Activated T-cell treated with anti-CD3 and anti-CD28 coated beads for 24 hours (primary cell): ENCODE measurements at places on chromosomes 3 and 15.

GRCh38 chr3:50278123-50278879, 586 bp upstream of the LSMEM2 start:
- no peak for DNase-seq

GRCh38 chr15:50778086-50778485, 12.6 kb upstream of the SPPL2A start:
- DNase-seq: no peak

GRCh38 chr3:196707566-196707965, 4.5 kb downstream of the CEP19 start:
- no peak for DNase-seq

GRCh38 chr3:158159714-158160113, 49.8 kb downstream of the RSRC1 start:
- no peak for DNase-seq

- DNase-seq: no peak
Observed at GRCh38 chr3:8575364-8576104, 69.1 kb downstream of the SSUH2 start.

- no peak for DNase-seq
Observed at GRCh38 chr3:97009427-97010019, 195.1 kb downstream of the EPHA6 start.

DNA sequence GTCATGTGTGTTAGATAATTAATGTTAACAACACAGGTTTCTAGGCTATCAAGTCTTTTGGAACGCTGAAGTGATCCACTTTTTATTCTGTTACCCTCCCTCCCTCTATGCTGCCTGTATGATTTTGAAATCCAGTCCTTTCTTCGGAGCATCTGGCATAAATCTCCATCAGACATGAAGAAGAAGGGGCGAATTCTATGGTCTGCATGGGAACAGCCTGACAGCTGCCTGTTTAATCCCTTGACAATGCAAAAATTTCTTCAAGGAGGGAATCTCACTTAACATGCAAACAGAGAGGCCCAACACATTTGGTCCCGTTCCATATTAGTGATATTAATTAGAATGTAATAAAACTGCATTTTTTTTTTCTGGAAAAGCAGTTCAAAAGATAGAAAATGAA, 145.2 kb downstream of the VGLL3 start:
- no peak for DNase-seq

DNA sequence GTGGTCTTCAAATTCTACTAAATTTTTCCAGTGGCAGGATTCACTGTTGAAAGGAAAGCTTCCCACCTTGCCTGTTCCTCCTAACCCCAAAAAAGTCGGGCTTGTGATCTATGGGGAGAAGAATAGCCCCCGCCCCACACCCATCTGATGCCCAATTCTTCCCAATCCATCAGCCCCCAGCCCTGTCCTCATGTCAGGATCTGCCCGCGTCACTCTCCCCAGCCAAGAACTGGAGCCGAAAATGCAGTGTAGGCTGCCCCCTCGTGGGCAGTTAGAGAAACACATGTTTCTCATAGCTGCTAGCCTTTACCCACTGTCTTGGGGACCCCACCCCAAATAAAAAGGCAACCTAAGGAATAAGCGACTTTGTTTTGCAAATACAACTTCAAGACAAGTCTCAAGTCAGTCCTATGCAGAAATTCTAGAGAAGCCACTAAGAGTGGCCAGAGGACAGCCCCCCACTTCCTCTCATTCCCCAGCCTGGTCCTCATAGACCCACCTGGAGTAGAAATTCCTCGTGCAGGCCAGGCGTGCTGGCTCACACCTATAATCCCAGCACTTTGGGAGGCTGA, 13.0 kb upstream of the CSK start:
- DNase-seq: no peak

DNA sequence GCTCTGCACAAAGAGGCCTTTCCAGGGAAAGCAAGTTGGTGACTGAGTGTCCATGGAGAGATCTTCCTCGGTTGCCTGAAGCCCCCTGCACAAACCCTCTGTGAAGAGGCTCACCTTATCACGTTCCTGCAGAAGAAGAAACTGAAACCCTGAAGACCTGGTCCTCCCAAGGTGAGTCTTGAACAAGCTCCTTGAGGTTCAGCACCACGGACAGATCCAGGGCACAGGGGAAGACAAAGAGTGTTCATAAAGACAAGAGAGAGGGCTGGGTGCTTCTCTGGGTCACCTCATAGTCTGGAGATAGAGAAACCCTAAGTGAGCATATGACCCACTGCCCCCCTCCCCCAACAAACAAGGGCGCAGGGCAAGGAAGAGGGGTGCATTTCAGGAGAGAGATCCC, 21.7 kb upstream of the TBC1D21 start:
- DNase-seq: no peak

DNA sequence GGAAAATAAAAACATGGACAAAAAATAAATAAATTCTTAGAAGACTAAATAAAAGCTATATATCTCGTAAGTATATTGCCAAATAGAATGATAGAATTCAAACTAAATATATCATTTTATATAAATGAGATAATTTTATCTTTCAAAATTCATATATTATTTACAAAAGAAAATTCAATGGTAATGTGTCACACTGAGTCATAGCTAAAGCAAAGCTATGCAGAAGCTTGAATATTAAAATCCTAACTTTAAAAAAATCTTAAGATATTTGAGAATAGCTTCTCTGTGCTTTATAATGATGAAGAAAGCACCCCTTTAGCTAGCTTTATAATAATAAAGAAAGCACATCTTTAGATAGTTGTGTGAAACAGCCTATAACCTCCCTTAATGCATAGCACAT, 1010.8 kb downstream of the OTOL1 start:
- no peak for DNase-seq

- no peak for DNase-seq
Observed at GRCh38 chr3:77191640-77192039, 151.7 kb downstream of the ROBO2 start.

DNA sequence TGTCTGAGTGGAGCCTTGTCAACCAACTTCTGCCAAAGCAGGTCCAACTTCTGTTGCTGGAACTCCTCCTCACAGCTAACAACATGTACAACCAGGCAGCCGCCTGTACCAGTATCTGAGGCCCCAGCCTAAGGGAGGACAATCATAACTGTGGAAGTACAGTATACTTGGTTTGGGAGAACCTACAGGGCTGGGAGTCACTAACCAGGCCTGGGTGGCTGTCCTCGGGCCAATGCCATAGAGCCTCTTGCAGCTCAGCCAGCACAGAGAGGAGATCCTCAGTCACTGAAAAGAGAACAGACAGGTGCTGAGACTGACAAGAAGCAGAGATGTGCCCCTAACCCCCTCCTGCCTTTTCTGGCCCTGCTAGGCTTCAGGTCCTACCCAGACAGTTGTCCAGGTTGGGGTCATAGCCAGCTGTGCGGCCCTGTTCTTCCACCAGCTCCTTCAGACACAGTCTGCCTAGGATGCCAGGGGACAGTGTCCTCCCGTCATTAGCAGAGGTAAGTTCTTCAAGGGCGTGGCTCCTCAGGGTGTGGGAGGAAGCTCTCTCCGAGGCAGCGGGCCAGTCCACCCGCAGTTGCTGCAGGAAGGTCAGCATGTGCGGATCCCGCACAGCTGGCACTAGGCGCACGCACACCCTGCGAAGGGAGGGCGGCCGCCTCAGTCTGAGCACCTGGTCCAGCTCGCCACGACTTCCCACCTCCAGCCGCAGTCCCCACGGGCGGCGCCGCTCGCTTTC, 980 bp downstream of the DALRD3 start:
- no peak for DNase-seq

GRCh38 chr3:97736928-97737327, 27.6 kb upstream of the ARL6 start:
- no peak for DNase-seq

DNA sequence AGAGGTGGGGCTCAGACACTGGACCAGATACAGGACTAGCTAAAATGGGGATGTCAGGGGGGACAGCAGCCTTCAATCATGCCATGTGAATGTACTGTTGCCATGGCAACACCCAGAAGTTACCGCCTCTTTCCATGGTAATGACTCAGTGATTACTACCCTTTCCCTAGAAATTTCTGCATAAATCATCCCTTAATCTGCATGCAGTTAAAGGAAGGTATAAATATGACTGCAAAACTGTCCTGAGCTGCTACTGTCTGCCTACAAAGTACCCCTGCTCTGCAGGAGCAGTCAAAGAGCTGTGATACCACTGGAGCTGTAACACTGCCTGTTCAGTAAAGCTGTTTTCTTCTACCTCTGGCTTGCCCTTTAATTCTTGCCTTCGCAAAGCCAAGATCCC, 168.2 kb downstream of the PEAK1 start:
- peak; percentile 4 for DNase-seq

DNA sequence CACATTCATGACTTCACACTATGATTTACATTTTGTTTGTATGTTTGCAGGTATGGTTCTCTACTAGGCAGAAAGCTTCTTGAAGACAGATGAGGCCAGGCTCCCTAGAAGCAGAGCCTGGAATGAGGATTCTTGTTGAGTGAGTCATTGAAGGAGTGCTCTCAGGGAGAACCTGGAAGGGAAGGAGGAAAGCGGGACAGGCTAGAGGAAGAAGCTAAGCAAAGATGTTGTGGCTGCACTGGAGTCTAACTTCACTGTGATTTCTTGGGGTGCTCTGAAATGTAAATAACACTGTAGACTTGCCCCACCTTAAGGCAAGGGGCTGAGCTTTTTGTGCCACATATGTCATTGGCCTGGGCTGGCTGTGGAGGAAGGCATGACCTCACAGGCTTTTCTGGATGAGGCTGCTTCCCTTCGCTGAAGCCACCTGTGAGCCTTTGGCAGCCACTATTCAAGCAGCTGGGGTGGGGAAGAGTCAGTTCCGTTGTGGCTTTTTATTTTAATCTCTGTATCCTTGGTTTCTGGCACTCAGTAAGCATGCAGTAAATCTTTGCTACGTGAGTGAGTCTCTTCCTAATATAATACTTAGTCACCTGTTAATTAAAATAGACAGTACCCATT, 307.3 kb downstream of the SV2B start:
- no peak for DNase-seq

DNA sequence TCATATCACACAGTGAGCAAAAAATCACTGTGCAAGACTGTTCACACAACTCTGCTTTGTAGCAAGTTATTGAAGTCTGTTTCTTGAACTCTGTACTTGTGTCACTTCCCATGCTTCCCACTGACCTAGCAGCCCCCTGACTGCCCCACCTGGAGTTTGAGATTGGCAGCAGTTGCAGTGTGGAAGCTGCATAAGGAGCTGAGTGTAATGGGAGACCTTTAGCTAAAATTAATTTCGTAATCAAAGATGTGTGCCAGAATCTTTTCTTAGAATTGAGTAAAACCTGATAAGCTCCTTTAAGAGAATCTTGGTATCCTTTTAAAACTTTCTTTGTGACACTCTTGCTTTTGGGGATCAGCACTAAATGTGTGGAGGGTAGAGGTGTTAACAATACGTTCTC, 42.8 kb downstream of the NKIRAS1 start:
- no peak for DNase-seq

DNA sequence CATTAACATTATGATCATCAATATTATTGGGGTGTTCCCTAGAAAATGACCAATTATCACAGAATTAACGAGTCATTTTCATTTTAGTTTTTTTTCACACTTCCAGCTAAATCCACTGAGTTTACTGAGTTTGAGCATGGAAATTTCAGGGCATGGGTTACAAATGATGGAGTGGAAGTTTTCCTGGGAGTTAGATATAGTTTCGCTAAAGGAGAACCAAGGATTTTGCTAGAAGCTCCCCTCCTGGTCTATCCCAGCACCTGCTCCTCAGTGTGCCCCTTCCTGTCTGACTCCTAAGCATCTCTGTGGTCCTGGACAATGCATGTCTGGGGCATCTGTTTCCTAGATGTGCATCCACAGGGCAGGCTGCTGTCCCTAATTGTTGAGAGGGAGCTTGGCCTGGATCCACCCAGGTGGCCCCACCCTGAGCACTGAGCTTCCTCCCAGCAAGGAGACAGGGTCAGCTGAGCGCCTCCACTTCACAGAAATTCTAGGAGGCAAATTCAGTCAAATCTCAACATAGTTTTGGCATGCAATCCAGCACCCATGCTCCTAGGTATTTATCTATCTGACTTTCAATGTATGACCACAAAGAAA, 102.3 kb upstream of the GOLGA6L6 start:
- DNase-seq: no peak

DNA sequence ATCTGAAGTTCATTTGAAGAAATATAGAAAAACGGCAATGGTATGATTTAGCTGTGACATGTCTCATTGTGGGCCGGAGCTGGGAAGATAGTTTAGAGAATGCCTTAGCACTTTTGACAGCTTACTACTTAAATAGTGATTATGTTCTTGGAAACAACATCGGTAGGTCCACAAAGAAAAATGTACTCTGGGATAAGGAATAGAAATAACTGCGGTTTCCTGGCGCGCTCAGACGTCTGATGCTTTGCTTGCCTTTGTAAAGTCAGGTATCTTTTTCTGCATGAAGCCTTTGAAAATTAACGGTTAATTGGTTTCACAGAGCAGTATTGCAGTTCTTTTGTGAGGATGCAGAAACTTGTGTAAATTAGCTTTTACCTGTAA, 1.4 kb downstream of the USP3 start:
- DNase-seq: no peak

GRCh38 chr3:9779075-9779593, 9.4 kb upstream of the CAMK1 start:
- DNase-seq: no peak

DNA sequence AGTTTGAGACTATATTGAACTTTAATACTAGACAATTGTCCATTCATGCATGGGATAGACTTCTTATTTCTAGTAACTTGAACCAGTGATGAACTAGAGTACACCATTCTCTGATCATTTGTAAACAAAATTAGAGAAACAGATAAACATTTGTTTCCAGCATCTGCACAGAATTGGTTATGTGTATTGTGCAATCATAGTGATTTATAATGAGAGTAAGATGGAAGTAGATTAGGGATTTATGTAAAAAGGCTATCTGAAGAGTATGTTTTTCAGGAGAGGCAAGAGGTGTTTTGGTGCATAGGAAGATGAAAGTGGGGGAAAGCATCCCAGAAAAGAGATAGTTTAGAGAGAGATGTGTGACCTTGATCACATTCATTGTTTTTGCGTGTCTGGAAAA, 695.0 kb downstream of the SQOR start:
- DNase-seq: no peak

DNA sequence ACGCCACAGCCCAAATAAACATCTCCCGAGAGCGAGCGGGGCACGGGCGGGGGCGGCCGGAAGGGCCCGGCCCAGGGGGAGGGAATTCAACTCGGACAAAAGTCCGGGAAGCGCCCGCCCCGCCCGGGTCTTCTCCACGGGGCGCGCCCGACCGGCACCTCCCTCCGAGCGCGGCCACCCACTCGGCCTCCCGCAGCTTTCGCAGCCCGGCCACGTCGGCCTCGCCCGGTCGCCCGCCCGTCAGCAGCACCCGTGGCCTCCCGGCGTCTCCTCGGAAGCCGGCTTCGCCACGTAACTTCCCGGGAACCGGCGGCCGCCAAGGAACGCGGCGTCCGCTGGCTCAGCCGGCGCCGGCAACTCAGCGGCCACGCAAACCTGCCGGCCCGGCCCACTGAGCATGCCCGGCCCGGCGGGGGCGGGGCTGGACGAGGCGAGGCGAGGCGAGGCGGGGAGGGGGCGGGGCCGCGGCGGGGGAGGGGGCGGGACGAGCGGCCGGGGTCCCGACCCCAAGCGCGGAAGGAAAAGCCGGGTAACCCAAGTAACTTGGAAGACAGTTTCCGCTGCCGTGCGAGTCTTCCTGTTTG, at the start of gene TJP1:
Gene TJP1 (minus strand): TSS at position 369 of the 584 bp plus-strand sequence. CDS start 440 bp downstream, outside the sequence.
- DNase-seq: no peak
